ENCODE measurements at places on chromosomes 13 and 19. TPM values are rescaled to one million over a fixed set of nuclear protein-coding genes. Genes with fewer than 3 reads are reported as not detected.

GRCh38 chr19:41753159-41753558 lies 2.2 kb upstream of the CEACAM6 start:
- no peak overlapping the region for H3K4me3 ChIP-seq
- H3K27me3 ChIP-seq: no peaks in the 10 kb centered on the region
- peak; percentile 58 for DNase-seq
- H3K27ac ChIP-seq: no peak overlapping the region
- H3K4me1 ChIP-seq: peaks cover 19% of the 10 kb centered on the region

GRCh38 chr13:64912141-64912540 lies 2318.0 kb downstream of the PCDH9 start:
- DNase-seq: no peak
- H3K27ac ChIP-seq: no peak overlapping the region
- H3K27me3 ChIP-seq: no peaks in the 10 kb centered on the region

GRCh38 chr19:11295665-11296245 lies at the start of gene TSPAN16:
TSPAN16 (plus strand) TSS chr19:11296160; CDS start chr19:11296298, 138 bp downstream.
- H3K27me3 ChIP-seq: no peaks in the 10 kb centered on the region
- no peaks in the 10 kb centered on the region for H3K4me1 ChIP-seq
- no peak within 1 kb of the TSS for H3K4me3 ChIP-seq
- H3K36me3 ChIP-seq: no peaks in the 10 kb centered on the region
- DNase-seq: no peak

DNA sequence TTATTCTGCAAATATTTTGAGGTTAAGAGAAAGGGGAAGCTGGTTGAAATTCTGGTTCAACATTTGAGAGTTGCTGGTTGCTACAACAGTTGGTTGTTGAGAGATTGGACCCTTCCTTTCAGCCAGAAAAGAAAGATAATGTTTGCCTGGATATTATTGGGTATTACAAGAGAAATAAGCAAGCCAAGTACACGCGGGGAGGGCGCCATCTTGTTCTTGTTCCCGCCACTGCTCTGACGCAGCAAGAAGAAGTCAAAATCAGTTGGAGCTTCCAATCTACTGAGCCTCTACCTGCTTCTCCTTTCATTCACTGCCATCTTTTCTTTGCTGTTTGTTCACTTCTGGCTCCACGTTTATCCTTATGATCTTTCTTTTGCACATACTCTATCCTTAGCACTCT lies 18.4 kb downstream of the BSPH1 start:
- no peaks in the 10 kb centered on the region for H3K36me3 ChIP-seq
- no peaks in the 10 kb centered on the region for H3K27me3 ChIP-seq
- H3K4me1 ChIP-seq: no peaks in the 10 kb centered on the region
- no peak overlapping the region for H3K4me3 ChIP-seq
- H3K27ac ChIP-seq: no peak overlapping the region

DNA sequence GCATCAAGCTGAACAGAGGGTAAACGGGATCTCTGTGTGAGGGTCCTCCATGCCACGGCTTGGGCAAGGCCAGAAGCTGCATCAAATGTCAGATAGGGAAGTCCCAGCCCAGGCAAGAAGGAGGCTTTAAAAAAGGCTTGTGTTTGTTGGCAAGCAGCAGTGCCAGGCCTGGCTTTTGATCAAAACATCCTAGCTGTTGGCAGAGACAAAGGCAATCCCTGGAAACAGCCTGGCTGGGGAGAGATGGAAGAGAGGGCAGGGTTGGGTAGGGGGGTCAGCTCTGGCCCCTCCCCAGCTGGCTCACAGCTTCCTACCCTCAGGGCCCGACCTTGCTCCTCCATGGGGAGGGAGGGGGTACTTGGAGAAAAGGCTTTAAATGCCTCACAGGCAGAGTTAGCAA lies 61.8 kb upstream of the KCTD15 start:
- no peaks in the 10 kb centered on the region for H3K36me3 ChIP-seq
- no peaks in the 10 kb centered on the region for H3K4me1 ChIP-seq
- no peaks in the 10 kb centered on the region for H3K27me3 ChIP-seq
- DNase-seq: peak; percentile 10
- no peak overlapping the region for H3K4me3 ChIP-seq
- H3K27ac ChIP-seq: no peak overlapping the region

- H3K27me3 ChIP-seq: no peaks in the 10 kb centered on the region
- no peaks in the 10 kb centered on the region for H3K36me3 ChIP-seq
- H3K4me3 ChIP-seq: no peak overlapping the region
- DNase-seq: no peak
These were observed 7.6 kb downstream of the ELF1 start for GRCh38 chr13:41011382-41011956.

DNA sequence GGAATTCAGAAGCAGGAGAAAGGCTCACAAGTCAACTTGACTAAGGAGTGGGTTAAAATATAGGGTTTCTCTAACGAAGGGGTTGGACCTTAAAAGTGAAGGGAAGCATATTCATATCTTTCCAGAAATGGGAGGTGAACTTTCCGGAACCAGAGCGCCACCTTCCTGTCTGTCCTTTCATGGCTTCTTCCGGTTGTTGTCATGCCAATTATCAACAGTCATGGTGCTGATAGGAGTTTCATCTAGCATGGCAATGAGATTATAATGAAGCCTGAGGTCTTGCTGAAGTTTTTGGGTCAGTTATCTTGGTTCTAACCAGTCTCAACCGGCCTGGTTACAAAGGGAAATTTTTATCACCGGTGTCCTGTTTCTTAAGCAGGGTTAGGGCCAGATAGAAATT lies 162.9 kb upstream of the NBEA start:
- H3K27ac ChIP-seq: no peak overlapping the region
- no peak overlapping the region for H3K4me3 ChIP-seq
- no peaks in the 10 kb centered on the region for H3K36me3 ChIP-seq
- DNase-seq: no peak
- H3K27me3 ChIP-seq: no peaks in the 10 kb centered on the region
- no peaks in the 10 kb centered on the region for H3K4me1 ChIP-seq

- H3K27ac ChIP-seq: no peak overlapping the region
- no peak overlapping the region for H3K4me3 ChIP-seq
- no peaks in the 10 kb centered on the region for H3K27me3 ChIP-seq
- no peaks in the 10 kb centered on the region for H3K36me3 ChIP-seq
- DNase-seq: no peak
These were observed 6.5 kb downstream of the SYCE2 start for GRCh38 chr19:12912571-12912970.

GRCh38 chr13:27170516-27171243 lies 931 bp downstream of the USP12 start:
- no peaks in the 10 kb centered on the region for H3K4me1 ChIP-seq
- no peaks in the 10 kb centered on the region for H3K27me3 ChIP-seq
- H3K36me3 ChIP-seq: no peaks in the 10 kb centered on the region
- peak overlapping the region; percentile 93 for H3K4me3 ChIP-seq
- DNase-seq: peak; percentile 62

- H3K4me3 ChIP-seq: no peak overlapping the region
- H3K36me3 ChIP-seq: no peaks in the 10 kb centered on the region
- H3K27ac ChIP-seq: no peak overlapping the region
- no peaks in the 10 kb centered on the region for H3K4me1 ChIP-seq
- no peak for DNase-seq
These were observed 14.2 kb downstream of the WBP4 start for GRCh38 chr13:41075485-41075884.

DNA sequence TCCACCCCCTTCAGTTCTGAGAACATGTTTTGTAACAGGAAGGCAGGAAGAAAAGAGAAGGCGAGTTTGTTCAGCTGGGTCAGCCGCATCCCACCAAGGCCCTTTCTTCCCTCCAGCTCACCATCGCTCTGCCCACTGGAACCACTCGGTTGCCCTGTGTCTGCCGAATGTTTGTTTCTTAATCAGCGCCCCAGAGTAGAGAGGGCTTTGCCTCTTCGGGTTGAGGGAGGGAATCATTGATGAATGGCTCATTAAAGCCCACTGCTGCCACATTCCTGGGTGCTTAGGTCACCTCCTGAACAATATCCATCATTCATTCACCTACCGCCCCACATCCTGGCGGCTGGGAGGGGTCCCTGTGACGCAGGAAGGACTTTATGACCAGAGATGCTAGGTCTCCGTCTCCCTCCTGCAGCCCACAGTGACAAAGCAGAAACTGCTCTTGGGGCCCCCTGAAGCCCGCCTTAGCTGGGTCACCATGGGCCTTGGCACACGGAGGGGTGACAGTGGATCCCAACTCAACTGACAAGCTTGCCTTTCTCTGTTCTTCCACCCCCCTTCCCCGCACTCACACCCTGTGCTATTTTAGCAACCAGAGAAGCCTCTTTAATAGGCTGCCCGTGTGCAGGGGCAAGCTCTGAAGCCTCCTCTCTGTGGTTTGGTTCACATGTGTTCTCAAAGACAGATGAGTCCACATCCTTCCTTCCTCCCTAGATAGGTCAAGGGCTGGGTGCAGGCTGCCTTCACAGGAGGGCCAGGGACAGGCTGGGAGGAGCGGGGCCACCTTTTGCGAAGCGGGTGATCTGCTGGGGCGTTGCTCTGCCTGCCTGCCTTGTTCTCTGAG lies 46.2 kb downstream of the ACTN4 start:
- DNase-seq: peak; percentile 75
- H3K27ac ChIP-seq: peak overlapping the region; percentile 69
- H3K27me3 ChIP-seq: no peaks in the 10 kb centered on the region
- H3K36me3 ChIP-seq: peaks cover 33% of the 10 kb centered on the region

DNA sequence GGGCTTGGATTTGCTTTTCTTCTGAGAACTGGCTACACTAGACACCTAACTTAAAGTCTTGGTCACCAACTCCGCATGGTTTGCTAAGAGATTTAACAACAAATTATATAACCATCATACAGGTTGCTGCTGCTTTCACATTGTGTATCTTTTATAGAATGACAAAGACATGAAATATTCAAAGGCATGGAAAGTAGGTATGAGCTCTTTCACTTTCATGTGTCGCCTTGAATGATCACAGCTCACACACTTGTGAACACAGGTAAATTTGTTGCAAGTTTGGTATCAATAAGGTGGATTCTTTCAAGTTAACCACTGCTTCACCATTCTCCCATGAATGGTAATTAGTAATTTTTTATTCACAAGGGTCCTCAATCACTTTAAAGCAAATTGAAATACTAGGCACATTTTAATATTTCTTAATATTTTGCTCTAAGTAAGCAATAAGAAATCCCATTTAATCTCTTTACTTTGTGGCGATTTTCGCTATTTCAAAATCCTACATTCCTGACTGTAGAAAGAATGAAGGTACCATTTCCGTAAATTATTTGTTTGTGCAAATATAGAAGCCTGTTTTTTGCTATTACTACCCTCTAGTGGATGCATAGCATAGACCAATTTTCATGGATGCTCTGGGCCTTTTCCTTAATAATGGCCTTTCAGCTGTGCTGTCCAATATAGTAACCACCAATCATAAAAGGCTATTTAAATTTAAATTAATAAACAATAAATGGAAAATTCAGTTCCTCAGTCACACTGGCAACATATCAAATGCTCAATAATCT lies 45.5 kb upstream of the FREM2 start:
- H3K4me1 ChIP-seq: no peaks in the 10 kb centered on the region
- no peak for DNase-seq
- H3K4me3 ChIP-seq: no peak overlapping the region

DNA sequence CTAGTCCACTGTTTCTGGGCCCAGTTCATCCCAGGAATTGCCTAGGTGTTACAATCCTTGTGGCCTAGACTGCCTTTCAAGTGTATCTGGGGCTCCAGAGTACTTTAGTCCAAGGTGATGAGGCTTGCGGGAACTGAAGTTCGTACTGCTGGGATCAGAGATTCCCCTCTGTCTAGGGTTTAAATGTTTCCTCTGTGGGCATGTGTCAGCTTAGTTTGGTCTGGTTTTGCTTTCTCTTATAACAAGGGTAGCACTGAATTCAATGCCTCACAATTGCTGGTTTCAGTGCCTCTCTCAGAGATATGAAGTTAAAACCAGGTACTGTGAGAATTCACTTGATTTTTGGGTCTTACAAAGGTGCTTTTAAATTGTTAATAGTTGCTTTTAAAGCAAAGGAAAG lies 30.8 kb downstream of the RGCC start:
- H3K27me3 ChIP-seq: no peaks in the 10 kb centered on the region
- no peak overlapping the region for H3K27ac ChIP-seq
- no peak overlapping the region for H3K4me3 ChIP-seq
- no peak for DNase-seq
- peaks cover 12% of the 10 kb centered on the region for H3K4me1 ChIP-seq

DNA sequence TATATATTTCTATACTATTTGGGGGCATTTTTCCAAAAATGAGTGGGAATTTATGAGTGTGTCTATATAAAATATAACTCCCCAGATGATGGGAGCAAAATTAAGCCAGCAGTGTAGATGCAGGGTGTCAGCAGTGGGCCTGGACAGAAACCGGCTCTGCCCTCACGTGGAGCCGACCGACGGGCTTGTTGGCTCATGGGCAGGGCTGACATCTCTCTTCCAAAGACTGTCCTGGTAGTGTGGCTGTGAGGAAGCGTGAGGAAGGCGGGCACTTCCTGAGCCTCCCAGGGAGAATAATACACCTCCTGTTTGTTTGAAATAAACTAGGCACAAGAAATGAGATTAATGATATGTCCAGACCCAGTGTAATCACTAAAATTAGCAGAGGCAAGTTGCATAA lies 206.5 kb downstream of the TEX29 start:
- no peak overlapping the region for H3K27ac ChIP-seq
- H3K36me3 ChIP-seq: no peaks in the 10 kb centered on the region
- H3K27me3 ChIP-seq: no peaks in the 10 kb centered on the region
- DNase-seq: no peak
- H3K4me3 ChIP-seq: no peak overlapping the region

GRCh38 chr19:19334063-19334988 lies 13.7 kb downstream of the MAU2 start:
- H3K27ac ChIP-seq: no peak overlapping the region
- H3K36me3 ChIP-seq: no peaks in the 10 kb centered on the region
- H3K4me3 ChIP-seq: no peak overlapping the region
- H3K4me1 ChIP-seq: no peaks in the 10 kb centered on the region
- no peaks in the 10 kb centered on the region for H3K27me3 ChIP-seq

DNA sequence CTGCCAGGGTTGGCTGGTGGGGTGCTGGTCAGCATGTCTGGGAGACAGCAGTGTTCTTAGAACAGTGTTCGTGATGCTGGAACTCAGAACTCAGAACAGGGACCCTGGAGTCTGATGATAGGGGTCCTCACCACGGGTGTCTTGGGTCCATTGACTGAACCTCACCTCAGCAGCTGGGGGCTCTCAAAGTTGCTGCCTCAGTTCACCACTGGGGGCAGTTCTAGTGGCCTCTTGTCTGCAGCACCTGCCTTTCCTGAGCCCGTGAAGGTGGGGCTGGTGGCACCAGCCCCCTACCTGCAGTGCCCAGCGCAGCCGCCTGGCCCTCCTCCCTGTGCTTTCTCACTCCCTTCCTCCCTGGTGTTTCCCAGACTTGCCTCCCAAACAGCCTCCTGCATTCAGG lies 28.5 kb downstream of the SAFB start:
- H3K36me3 ChIP-seq: peaks cover 91% of the 10 kb centered on the region
- DNase-seq: no peak
- H3K4me1 ChIP-seq: no peaks in the 10 kb centered on the region
- H3K27ac ChIP-seq: no peak overlapping the region
- no peaks in the 10 kb centered on the region for H3K27me3 ChIP-seq
- no peak overlapping the region for H3K4me3 ChIP-seq

HIPK4 gene
- not detected for total RNA-seq

RUBCNL gene
- 10.9 TPM for total RNA-seq

NKPD1 gene
- not detected for total RNA-seq

ZNF563 gene
- total RNA-seq: 5.8 TPM
